ENCODE measurements at places on chromosomes 3 and 15.

DNA sequence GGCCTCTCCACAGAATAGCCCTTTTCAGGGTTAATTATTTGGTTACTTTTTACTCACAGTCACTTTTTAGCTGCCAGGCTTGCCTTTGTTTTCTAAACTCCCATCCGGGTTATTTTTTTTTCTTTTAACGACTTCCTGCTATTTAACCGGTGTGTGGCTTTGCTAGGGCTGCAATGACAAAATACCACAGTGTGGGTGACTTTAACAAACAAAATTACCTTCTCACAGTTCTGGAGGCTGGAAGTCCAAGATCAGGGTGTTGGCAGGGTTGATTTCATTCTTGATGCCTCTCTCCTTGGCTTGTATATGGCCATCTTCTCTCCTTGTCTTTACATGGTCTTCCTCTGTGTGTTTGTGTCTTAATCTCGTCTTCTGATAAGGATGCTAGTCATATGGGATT is 91.5 kb downstream of the IL1RAP start:
- DNase-seq: no peak

DNA sequence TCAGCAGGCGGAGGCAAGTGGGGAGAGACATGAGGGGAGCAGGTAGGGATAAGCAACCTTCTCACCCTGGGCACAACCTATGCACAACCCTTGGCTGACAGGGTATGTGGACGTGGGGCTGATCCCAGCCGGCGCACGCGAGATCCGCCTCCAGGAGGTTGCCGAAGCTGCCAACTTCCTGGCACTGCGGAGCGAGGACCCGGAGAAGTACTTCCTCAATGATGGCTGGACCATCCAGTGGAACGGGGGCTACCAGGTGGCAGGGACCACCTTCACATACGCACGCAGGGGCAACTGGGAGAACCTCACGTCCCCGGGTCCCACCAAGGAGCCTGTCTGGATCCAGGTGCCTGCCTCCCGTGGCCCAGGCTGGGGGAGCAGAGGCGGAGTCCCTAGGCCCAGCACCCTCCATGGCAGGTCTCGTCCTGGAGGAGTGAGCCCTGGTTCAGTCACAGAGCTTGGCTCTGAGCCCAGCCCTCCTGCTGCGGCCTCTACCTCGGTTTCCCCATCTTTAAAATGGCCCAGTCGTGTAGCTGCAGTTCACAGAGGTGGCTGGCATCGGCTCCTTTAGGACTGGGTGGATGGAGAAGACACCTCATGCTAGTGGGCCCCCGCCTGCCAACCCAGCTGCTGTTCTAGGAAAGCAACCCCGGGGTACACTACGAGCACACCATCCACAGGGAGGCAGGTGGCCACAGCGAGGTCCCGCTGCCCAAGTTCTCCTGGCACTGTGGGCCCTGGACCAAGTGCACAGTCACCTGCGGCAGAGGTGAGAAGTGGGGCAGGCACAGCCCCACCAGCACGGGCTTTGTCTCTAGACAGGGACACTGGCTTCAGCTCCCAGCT is 96.0 kb downstream of the TBC1D2B start:
- DNase-seq: no peak

DNA sequence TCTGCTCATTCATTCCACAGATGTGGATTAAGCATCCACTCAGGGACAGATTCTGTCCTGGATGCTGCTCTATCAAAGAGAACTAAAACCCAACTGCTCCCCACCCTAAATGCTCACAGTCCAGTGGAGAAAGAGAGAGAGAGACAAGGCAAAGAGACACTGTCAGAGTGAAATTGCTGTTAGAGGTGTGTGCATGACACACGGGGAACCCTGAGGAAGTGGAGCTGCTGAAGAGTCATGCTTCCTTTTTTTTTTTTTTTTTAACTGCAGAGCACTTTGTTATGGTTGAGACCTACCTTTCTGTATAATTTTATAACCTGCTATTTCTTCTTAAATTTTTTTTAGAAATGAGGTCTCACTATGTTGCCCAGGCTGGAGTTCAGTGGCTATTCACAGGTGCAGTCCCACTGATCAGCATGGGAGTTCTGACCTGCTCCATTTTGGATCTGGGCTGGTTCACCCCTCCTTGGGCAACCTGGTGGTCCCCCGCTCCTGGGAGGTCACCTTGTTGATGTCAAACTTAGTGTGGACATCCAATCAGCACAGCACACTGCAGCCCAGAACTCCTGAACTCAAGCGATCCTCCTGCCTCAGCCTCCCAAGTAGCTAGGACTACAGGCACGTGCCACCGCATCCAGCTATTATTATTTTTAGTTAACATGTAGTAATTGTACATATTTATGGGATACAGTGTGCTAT is 18.2 kb upstream of the PSTPIP1 start:
- DNase-seq: no peak

- no peak for DNase-seq
Measured at GRCh38 chr3:151644020-151644620, 89.6 kb upstream of the AADACL2 start.

- peak; percentile 36 for DNase-seq
Measured at GRCh38 chr3:167895684-167896083, 160.2 kb downstream of the SERPINI1 start.
